ENCODE measurements at places on chromosomes 2 and 18.

- DNase-seq, result no peak
Observed at GRCh38 chr2:163736433-163737189, 803 bp upstream of the FIGN start.

GRCh38 chr18:32019251-32019948 is 775 bp downstream of the RNF125 start:
- DNase-seq, result no peak

- no peak for DNase-seq
Observed at GRCh38 chr18:2958819-2959298, 54.1 kb downstream of the LPIN2 start.

DNA sequence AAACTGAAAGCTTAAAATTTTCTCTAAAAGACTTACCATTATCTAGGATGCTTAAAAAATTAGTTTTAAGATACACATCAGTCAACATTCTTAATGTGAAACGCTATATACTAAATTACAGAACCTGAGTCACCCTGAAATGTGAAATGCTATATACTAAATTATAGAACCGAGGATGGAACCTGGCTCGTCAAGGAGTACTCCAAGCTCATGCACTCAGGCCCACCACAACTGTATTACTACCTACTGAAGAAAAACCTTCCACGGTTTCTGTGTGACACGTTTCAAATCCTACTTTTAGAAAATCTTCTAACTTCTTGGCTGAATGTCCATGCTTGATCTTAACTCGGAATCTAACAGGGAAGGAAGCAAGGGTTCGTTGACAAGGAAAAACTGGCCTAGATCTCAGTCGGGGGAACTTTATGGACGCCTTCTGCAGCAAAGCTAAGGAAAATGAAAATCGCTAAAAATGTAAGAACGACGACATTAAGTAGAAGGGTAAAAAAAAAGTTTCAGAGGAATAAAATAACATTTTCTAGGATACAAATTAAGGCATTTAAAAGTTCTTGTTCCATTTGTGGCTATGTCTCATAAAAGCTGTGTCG is 1.4 kb downstream of the PRKD3 start:
- no peak for DNase-seq

- DNase-seq, result no peak
Observed at GRCh38 chr2:195595825-195596224, 61.2 kb upstream of the SLC39A10 start.

DNA sequence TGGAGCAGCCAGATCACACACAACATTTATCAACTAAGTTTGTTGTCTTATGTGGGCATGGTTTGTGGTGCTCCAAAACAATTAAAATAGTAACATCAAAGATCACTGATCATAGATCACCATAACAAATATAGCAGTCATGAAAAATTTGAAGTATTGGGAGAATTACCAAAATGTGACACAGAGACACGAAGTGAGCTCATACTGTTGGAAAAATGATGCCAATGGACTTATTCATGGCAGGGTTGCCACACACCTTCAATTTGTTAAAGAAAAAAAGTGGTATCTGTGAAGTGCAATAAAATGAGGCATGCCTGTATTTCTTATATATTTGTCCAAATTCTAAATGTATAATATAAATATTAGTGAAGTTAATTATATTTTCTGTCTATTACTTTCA is 42.9 kb upstream of the CABYR start:
- DNase-seq, result no peak

DNA sequence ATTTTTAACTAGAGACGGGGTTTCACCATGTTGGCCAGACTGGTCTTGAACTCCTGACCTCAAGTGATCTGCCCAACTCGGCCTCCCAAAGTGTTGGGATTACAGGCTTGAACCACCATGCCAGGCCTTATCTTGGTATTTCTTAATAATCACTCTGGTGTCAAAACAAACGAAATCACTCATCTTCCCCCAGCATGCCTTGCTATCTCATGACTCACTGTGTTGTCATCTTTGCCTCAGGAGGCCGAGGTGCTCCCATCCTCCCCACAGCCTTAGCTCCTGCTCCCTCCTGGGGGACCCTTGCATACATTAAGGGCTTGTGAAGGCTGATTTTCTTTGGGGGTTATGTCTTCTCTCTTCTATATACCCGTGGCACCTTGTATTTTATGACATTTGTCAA is 250.1 kb upstream of the DPP10 start:
- no peak for DNase-seq

DNA sequence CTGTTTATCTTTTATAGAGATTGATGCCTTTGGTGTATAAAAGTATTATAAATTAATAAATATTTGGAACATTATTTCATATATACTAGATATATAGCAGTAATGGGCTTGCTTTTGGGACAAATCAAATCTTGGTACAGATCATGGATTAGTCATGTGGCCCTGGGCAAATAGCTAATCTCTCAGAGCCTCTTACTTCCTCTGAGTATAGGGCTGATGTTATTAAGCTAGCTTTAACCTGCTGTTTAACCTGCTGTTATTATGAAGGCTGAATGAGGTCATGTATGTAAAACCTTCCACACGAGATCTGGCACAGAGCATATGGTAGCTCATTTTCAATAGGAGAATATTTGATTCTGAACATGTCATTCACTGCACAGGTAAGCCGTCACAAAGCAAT is 5.7 kb downstream of the ITGB6 start:
- DNase-seq, result no peak

DNA sequence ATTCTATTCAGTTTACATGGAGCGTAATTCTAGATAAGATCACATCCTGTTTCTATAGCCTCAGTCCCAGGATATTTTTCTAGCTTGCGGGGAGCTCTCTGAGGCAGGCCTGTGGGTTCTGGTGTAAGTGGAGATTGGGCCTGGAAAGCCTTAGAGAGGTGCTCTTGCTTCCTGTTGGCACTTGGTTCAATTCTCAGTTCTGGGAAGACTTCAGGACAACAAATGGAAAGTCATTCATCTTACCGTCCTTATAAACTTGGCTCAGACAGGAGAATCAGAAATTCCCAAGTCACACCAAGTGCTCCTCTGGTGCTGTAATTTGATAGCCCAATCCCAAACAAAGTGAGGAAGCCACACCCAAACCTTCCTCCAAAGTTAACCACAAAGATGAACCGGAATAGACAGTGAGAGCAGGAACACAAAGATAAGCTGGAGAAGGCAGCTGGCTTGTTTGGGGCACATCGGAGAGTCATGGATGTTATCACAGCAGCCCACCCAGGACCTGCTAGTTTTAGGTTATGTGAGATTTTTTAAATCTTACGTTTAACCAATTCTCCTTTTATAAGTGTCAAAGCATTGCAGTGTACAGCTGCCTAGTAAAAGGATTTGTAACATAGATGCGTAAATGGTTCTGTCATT is 144.3 kb upstream of the MAP3K20 start:
- no peak for DNase-seq

DNA sequence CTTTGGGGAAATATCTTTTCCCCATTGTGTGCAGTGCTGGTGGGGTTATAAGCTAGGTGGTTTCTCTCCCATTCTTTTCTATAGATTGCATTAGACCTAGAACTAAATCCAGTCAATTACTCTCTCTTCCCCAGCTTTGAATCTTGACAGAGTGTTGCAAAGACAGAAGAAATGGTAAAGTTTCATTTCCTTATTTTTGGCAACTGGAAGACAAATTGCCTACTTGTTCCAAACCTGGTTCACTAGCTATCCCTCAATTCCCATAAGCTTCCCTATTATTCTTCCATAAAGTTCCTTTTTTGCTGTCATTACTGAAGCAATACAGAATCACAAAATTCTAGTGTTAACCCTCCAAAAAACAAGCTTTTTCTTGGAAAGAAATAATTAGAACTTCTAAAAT is 94.0 kb upstream of the ITGA4 start:
- DNase-seq, result no peak

DNA sequence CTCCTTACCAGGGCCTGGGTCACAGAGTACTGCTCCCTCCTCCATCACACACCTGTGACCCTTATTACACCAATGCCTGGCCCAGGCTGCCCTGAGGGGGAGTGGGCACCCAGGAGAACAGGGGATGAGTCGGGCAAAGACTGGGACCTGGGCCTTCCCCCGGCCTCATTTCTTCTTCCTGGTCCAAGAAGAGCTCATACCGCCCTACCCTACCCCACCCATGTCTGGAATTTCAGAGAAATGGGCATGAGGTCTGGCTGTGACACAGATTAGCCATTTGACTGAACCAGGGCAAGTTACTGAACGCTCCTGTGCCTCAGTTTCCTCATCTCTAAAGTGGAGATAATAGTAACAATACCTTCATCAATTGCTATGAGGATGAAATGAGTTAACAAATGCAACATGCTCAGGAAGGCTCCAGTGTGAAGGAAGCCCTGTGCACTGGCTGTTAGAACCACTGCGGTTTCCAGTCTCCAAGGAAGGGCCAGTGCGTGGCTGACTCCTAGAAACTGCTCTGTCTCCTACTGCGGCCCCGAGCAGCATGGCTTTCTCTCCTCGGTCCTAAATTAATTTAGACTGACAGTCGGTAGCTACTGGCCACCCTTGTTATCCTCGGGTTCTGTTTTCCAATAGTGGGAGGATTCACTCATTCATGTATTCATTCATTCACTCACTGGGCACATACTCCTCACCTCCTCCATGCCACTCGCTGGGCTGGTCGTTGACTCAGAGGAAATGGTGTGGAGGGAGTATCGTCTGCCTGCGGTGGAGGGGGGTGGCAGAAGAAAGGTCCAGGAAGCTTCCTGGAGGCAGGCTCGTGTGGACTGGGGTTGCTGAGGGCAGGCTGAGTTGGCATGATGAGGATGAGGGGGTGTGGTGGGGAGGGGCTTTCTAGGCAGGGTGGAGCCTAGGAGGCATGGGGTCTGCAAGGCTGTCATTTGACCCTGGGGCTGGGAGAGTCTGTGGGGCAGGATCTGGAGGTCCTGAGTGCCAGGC is 175.6 kb downstream of the GLI2 start:
- DNase-seq, result no peak

DNA sequence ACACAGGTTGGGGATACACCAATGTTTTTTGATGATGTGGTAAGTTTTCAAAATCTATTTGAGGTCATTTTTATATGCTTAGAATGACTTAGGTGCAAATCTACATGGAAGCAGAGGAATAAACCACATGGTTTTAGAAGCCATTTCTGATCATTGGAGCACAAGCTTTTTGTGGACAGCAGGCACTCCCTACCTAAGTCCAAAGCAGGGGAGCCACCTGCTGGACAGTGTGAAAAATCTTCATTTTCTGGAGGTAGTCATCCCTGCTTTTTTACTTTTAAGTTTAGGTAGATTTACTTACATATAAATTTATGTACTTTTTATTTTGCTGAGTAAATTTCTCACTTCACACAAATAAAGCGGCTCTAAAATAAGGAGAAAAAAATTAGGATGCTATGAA is 323.2 kb downstream of the PLCL1 start:
- peak; percentile 7 for DNase-seq

- no peak for DNase-seq
Observed at GRCh38 chr2:238999291-238999741, 151.4 kb downstream of the TWIST2 start.

DNA sequence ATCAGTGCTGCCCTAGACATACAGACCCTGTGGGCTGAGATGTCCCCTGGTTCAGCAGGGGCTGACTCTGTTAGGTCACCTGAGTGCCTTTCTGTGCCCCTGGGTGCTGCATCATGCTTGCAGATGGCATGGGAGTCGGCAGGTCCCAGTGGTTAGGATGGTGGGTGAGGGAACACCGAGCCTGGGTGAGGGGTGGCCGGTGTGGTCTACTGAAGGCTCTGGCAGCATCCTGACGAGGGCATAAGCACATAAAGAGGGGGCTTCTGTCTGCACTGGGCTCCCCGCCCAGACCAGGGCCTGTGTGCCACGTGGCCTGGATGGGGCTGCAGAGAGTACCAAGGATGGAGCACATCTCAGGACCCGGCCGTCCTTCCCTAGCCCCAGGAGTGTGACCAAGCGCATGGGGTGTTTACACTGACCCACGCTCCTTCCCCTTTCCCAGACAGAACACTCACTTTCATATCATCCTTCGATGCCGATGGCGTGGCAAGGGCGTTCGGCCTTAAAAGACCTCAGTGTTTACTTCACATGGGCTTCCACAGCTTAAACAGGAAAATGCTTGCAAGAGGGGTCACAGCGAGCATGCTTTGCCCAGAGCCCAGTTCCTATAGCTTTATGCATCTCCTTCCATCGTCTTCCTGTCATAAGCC is 115.1 kb downstream of the STPG4 start:
- no peak for DNase-seq

DNA sequence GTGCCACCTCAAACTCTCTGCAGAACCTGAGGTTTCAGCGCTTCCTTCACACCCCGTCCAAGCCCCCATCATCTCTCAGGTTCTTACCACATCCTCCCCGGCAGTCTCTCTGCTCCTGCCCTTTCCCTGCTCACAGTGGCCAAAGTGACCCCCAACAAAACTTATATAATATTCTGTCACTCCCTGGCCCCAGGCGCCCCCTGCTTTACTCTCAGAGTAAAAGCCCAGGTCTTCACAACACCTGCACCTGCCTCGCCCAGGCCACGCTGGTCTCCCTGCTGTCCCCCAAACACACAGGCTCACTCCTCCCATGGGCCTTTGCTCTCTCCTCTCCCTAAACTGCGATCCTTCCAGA is 6.4 kb downstream of the ITGB1BP1 start:
- no peak for DNase-seq

DNA sequence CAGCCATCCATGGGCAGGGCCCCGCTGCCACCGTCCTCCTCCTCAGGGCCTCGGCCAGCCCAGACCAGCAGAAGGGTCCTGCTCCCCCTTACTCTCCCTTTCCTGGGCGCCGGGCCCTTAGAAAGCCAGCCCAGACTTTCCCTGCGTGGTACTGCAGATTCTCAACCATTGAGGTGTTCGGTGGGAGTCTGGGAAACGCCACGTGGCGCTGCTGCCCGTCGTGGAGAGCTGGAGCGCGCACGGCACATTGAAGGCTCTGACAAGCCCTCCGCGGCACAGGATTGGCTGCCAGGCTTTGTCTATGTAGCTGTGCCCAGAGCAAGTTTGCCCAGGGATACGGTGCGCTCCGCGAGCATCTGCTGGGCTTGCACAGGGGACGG is 10.4 kb upstream of the KLHL30 start:
- DNase-seq, result no peak

GRCh38 chr18:8847900-8848299 is 142.5 kb downstream of the MTCL1 start:
- no peak for DNase-seq

DNA sequence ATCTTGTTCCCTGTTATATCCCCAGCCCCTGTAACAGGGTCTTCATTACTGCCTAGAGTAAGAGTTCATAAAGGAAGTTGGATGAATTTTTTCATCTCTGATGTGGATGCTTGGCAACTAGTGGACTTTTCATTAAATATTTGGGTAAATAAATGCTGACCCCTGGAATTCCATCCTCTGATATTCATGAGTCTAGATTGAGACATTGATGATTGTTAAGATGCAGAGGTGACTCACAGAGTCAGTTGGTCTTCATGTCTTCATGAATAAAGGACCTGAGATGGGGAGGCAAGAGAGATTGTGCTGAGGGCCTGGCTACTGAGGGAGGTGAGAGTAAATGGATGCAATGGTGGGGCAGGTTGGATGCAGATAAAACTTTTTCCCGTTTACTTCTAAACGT is 132.7 kb upstream of the NT5C1B start:
- no peak for DNase-seq

All from stimulated activated CD8-positive, alpha-beta memory T cell treated with anti-CD3 and anti-CD28 coated beads, Interleukin-15, amount 100 ng/mL, for 4 hours (primary cell).